PC-9 (cell line): ENCODE measurements at places on chromosomes 1 and 21. TPM values are rescaled to one million over a fixed set of nuclear protein-coding genes. Genes with fewer than 3 reads are reported as not detected.
A peak's percentile ranks its signal among the peaks of the same experiment; 100 is the strongest.

The S100A3 gene
- 1.5 and 2.4 TPM in 2 replicates for total RNA-seq

- DNase-seq, result peak; percentile 48
Observed at GRCh38 chr1:234775477-234776246, 165.7 kb upstream of the IRF2BP2 start.

DNA sequence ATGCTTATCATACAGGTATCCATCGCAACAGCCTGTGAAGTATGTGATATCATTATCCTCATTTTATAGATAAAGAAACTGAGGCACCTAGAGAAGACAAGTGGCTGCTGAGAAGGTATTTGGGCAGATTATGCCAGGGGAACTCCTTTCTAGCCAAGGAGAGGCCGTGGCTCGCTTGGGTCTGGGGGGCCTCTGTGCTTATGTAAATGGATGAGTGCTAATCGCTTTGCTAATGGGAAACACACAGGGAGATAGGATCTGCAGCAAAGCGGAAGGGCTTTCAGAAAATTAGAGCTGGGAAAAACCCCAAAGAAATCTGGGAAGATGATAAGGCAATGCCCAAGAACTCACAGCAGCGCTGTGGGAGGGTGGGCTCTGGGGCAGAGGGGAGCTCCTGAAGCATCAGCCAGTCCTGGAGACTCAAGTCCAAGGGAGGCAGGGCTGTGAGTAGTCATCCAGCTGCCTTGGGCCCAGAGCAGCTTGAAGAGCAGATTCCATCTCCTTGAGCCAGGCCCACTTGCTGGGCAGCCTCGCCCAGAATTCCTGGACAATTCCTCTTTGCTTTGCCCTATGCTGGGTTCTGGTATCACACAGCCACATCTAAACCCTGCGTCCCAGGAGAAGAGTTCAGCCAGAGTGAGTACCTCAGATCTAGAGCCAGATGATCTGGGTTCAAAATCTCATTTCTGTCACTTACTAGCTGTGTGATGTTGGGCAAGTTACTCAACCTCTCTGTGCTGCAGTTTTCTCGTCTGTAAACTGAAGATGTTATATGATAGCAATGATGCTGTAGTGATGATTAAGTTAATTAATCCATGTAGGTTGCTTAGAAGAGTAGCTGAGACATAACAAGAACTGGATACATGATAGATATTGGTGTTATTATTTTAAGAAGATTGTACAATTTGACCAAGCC lies 36.7 kb downstream of the FOXD2 start:
- peak; percentile 53 for DNase-seq

The JTB gene
- total RNA-seq, result 106 and 108 TPM in 2 replicates

- peak; percentile 54 for DNase-seq
Observed at GRCh38 chr1:1239614-1240347, 6.7 kb downstream of the C1QTNF12 start.

DNA sequence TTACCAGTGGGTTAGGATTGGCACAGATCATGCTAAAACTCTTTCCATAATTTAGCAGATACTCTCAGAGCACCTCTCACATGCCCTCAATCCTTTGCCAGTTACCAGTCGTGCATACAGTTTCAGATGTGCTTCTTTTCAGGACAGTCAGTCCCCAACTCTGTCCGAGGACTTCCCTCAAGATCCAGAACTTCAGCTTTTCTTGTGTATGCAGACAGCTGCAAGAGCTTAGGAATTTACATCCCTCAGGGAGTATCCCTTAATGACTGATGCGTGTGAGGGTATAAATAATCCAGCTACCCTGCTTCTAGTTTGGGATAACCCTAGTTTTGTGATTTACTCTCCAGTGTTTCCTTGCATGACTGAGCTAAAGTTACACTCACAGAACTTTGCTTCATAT lies 393.0 kb upstream of the PLXNA2 start:
- no peak for DNase-seq

DNA sequence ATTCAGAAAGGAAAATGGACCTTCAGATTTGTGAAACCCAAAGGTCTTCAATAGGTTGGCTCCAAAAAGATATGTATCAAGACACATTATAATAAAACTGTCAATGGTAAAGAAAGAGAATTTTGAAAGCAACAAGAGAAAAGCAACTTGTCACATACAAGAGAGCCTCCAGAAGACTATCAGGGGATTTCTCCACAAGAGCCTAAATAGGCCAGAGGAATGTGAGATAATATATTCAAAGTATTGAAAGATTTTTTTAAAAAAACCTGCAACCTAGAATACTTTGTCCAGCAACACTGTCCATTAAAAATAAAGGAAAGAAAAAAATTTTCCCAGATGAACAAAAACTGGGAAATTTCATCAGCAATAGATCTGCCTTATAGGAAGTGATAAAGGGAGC lies 869.6 kb upstream of the ADGRL2 start:
- DNase-seq, result no peak

DNA sequence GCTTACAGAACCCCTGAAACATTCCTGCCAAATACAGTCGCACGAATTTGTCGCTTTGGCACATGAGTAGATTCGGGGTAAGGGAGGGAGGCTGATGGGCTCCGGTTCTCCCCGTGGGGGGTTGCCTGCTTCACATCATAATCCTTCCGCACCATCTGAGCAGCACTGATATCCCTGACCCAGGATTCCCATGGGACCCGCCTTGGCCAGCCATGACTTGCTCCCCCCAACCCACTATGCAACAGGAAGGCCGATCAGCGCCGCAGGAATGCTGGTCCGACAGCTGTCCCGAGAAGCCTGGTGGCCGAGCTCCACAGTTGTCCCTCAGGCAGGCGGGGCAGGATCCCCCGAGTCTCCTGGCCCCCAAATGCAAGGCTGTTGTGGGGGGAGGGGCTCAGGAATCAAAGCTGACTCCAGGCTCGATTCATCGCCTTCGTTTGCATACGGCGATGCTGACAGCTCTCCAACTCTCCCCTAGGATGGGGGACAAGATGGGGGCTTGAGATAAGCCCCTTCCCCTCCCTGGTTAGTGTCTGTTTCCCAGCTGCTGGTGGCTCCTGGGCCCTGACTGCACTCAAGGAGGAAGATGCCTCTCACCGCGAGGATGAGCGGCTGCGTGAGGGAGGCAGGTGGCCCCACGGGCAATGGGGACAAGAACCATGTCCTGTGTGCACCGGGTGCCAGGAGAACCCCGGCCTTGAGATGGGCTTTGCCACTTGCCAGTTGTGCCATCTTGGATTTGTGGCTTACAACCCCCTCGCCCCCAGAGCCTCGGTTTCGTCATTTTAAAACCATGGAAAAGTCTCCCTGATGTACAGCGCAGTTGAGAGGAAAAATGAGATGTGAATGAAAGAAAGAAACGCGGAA lies 9.3 kb downstream of the DRAXIN start:
- DNase-seq, result no peak

The AIM2 gene
- total RNA-seq, result not detected in 2 replicates

- no peak for DNase-seq
Observed at GRCh38 chr1:198199105-198199504, 42.3 kb downstream of the NEK7 start.

The CELA3B gene
- total RNA-seq, result not detected in 2 replicates

- DNase-seq, result no peak
Observed at GRCh38 chr1:66876664-66877063, 48.0 kb downstream of the DNAI4 start.

DNA sequence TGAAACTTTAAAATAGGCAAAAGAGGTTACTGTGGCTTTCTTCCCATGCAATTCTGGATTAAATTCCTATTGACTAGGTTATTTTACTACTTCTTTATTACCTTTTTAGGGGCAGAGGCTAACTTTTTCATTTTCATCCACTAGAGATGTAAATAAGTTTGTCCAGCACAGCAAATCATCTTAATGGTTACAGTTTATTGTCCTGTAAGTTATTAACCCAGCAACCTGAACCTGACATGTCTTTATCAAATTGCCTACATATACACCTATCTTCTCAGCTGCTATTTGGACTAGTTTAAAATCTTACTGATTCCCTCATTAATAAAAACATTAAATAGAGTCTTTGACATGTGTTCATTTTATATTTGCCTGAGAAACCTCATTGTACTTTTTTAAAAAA lies 6.9 kb upstream of the SCYL3 start:
- DNase-seq, result no peak

DNA sequence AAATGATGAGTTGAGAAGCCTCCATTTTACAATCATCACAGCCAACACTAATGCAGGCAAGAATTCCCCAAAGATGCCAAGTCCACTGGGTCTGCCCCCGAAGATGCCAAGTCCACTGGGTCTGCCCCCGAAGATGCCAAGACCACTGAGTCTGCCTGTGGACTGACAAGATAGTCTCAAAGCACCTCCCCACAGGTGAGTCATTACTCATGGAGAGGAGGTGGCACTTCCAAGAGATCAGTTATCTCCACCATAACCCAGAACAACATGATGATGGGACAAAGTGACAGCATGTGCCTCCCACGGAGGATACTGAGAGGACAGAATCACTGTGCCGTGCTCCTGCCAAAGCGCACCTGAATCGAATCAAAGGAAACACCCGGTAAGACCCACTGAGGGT lies 4.8 kb downstream of the PTTG1IP start:
- no peak for DNase-seq

- DNase-seq, result peak; percentile 6
Observed at GRCh38 chr1:183589874-183590243, 400 bp downstream of the NCF2 start.

- no peak for DNase-seq
Observed at GRCh38 chr1:228016181-228016510, 9.3 kb downstream of the WNT3A start.

GRCh38 chr1:8727809-8728213 lies 89.6 kb downstream of the RERE start:
- DNase-seq, result no peak

The OVAAL gene
- total RNA-seq, result not detected in 2 replicates

DNA sequence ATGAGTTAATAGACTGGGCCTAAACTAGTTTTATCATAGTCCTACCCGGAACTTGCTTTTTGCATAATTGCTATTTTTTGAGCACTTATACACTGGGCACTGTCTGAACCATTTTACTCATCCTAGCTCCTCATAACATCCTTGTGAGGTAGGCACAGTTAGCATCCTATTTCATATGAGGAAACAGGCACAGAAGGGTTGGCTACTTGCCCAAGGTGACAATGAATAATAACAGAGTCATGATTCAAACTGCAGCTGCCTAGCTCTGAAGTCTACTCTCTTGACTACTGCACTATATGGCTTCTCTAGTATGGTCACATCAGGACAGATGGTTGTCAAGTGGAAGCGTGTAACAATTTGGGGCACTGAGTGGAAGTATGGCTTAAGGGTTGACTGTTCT lies 18.2 kb upstream of the RC3H1 start:
- peak; percentile 85 for DNase-seq

The VCAM1 gene
- not detected in 2 replicates for total RNA-seq

GRCh38 chr1:54597455-54598030 lies 25.8 kb downstream of the FAM151A start:
- no peak for DNase-seq

- no peak for DNase-seq
Observed at GRCh38 chr1:176501599-176501998, 38.6 kb downstream of the PAPPA2 start.

GRCh38 chr1:7942214-7942921 lies 1.7 kb upstream of the TNFRSF9 start:
- no peak for DNase-seq

DNA sequence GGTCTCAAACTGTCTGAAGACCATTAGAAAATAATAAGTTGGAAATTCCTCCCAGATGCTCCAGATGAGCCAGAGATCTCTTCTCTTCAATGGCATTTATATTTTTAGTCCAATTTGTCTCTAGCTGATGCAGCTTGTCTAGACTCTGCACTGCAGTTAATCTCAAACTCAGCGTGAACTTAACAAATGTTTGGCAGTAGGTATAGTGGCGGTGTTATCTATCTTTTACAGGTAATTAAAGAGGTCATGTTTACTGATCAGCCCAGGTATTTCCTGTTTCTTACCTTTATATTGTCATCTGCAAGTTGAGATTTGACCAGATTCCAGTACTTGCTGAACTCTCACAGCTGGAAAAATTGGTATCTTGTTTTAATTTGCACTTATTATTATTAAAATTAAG lies 1024.5 kb upstream of the ADGRL2 start:
- DNase-seq, result no peak

The ATP1A2 gene
- total RNA-seq, result 1.1 TPM in 2 replicates

DNA sequence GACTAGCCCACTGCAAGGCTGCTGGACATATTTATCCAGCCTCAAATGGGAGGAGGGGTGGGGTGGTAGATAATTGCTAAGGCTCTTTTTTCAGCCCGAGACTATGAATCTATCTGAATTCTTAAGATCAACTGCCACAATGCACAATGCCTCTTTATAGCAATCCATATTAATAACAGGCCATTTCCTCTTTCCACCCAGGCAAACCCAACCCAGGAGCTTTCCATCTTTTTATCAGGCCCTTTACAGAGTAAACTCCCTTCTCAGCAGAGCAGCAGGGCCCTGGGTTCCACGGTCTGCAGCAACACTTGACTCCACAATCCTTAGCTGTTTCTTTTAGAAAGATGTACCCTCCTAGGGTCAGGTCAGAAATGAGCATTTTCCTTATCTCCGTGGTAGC lies 806 bp downstream of the DDOST start:
- DNase-seq, result no peak

The HSF2BP gene
- 4.6 and 7.3 TPM in 2 replicates for total RNA-seq

- no peak for DNase-seq
Observed at GRCh38 chr1:112697781-112698201, 9.1 kb downstream of the RHOC start.

DNA sequence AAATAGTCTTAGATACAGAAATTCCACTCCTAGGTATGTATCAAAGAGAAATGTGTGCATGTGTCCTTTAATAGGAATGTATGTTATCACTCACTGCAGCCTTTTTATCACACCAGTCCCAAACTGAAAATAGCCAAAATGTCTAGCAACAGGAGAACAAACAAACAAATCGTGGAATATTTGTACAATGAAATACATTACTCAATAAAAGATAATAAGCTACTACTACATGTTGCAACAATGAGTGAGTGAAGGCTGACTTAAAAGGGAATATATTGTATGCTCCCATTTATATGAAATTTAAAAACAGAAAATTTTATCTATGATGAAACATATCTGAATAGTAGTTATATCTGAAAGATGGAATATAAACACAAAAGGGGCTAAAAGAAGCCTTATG lies 212.1 kb upstream of the PLD5 start:
- DNase-seq, result no peak

DNA sequence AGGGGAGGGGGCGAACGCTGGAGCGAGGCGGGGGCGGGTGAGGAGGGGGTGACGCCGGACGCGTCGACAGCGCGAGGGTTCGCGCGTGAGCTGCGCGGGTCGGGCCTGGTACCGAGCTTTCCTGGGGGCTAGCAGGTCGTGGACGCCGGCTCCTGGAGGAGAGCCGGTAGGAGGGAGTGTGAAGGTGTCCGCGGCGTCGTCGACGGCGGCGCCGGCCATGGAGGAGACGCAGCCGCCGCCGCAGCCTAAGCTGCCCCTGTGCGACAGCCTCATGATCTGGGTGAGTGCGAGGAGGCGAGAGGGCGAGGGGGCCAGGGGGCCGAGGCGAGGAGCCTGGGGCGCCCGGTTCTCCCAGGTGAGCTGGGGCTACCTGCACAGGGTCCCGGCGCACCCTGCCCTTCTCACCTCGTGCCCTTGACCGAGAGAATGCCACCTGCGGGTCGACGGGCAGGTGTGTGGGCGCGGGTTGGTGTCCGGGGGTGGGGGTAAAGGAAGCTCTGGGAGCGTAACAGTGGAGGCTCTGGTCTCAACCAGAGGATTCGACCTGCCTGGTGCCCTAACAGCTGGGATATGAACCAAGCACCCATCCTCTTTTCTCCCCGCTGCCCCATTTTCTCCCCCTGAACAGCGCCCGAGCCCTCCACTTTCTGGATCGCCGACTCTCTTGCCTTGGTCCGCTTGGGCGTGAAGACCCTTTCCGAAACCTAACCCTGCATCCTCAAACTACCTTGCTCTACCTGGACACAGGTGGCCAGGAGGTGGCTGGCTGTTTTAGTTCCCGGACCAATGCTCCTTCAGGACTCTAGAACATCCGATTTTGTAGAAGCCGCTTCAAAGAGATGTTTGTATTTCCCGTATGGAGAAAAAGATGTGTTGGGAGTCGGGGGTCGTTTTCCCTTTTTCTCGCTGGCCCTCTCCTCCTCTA lies at the start of gene HOOK1:
Gene HOOK1, plus strand, starts transcription at position 49 of the 925 bp plus-strand sequence. Its CDS starts 169 bp downstream, at position 218.
- no peak for DNase-seq
